ENCODE measurements at places on chromosomes 12 and 14.
A peak's percentile ranks its signal among the peaks of the same experiment; 100 is the strongest.

GRCh38 chr12:32964981-32965585 is 68.5 kb upstream of the PKP2 start:
- no peak for DNase-seq

GRCh38 chr12:102299731-102300130 is 102.1 kb upstream of the PMCH start:
- DNase-seq = peak; percentile 43

DNA sequence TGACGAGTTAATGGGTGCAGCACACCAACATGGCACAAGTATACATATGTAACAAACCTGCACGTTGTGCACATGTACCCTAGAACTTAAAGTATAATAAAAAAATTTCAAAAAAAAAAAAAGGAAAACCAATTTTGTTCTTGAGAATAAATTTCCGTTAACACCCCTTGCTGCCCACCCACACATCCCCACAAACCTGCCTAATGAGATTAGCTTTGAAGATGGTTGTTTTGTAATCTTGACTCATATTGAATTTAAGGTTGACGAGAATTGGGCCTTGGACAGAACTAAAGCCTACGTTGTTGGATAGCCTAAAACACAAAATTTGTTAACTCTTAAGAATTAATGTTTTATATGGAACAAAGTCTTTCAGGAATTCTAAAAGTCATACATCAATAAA is 52.9 kb downstream of the SYT1 start:
- DNase-seq = no peak

- peak; percentile 13 for DNase-seq
Measured at GRCh38 chr12:58009405-58010195, 68.2 kb downstream of the ATP23 start.

- DNase-seq = no peak
Measured at GRCh38 chr14:79028281-79028680, 858.1 kb downstream of the NRXN3 start.

- DNase-seq = no peak
Measured at GRCh38 chr14:49614196-49614595, 6.2 kb downstream of the RPL36AL start.

Measured in EH (cell line).